Mucosa of gallbladder (tissue), 1 donor: ENCODE measurements at places on chromosomes 2 and 18.

- DNase-seq: no peak
These were observed 50.4 kb upstream of the TMEM247 start for GRCh38 chr2:46428911-46429436.

DNA sequence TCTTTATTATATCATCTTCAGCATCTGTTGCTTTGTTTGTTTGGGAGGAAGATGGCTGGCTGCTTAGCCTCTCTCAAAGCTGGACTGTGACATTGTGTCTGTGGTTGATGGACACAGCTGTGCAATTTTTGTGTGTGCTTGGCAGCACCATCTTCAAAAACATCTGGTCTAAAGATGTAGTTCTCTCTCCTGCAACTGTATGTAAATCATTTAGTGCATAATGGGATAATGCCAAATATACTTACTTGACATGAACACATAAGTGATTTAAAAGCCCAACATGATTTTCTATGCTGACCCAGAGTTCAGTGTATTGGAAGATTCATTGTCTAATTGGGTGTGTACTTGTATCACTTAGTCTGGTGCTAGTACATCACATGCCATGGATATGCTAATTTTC is 112.2 kb downstream of the MAP4K4 start:
- DNase-seq: no peak

DNA sequence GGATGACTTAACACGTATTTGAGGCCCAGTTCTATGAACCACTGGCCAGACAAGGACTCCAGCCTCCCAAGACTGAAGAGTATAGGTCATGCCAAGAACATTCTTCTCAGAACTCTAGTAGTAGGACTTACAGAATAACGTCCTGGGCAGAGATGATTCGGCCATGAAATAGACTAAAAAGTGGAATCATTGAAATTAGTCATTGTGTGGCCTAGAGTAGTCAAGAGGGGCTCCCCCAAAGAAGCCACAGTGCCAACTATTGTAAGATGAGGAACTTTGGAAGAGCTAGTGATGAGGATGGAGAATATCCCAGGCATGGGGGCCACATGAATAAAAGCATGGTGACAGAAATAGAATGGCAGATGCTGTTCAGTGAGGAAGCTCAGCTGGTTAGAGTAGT is 101.1 kb downstream of the TRIB2 start:
- no peak for DNase-seq

- DNase-seq: no peak
These were observed 49.7 kb downstream of the MTA3 start for GRCh38 chr2:42618116-42618515.
